ENCODE measurements at places on chromosomes 13 and 19.

DNA sequence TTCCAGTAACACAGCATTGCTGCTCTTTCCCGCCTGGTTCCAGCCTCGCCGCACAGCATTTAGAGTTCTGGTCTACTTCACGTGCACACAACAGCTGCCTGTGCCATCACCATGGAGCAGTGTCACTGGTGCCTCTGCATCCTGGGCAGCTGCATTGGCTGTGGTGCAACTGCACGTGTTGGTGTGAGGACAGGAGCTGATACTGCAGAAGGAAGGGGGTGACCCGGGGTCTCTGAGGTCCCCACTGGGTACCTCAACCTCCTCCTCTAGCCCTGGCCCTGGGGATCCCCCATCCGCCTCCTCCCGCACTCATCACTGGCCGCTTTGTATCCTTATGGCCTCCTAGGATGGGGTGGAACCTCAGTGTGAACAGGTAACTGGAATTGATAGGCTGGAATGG, 112.5 kb downstream of the SOX1 start:
- no peak for DNase-seq

- DNase-seq, result no peak
These were observed 161.6 kb downstream of the PAN3 start for GRCh38 chr13:28299916-28300315.

DNA sequence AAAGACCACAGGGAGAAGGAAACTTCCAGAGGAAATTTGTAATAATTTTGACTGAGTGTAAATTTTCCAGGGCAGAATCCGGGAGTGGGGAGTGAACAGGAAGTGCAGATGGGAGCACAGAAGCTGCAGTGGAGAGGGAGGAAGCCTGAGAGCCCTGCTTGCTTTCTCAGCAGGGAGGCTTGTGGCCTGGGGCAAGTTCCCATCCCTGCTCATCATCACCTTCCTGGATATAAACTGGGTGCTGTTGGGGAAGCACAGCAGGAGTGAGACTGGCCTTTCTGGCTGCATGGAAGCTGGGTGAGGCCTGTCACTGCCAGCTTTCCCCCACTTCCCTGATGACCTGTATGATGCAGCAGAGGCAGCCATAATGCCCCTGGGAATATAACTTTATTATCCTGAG, 532.9 kb downstream of the SLITRK6 start:
- DNase-seq, result no peak

GRCh38 chr13:40230833-40231266, 435.6 kb downstream of the FOXO1 start:
- peak; percentile 59 for DNase-seq

- DNase-seq, result no peak
These were observed 809.4 kb upstream of the MIR17HG start for GRCh38 chr13:90538063-90538462.

DNA sequence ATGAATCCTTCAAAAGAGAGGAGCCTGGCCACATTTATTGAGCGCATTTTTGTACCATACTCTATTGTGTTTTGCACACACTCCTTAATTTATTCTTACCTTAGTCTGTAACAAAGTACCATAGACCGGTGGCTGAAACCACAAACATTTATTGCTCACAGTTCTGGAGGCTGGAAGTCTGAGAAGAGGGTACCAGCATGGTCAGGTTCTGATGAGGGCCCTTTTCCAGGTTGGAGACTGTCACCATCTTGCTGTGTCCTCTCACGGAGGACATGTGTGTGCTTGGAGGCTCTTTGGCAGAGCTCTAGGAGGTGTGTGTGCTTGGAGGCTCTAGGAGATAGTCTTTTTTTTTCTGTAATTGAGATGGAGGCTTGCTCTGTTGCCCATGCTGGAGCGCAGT, 2.1 kb downstream of the ZNF331 start:
- DNase-seq, result no peak

DNA sequence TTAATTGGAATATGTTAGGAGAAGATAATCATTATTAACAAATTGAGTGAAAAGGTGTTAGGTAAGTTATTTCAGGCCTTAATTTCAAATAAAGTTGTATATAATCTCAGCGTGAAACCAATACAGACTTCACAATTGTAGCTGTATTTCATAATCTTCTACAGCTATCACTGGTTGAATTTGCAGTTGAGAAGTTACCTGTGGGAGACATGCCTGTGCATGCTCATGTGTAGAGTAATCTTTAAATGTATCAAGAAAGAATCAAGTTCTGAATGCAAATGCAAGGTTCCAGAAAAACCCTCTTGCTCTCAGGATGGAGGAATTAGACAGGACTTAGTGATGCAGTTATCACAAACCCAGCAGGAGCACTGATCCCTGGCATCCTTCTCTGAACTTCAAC, 938.4 kb upstream of the SLC10A2 start:
- DNase-seq, result no peak

GRCh38 chr13:111248822-111249221, 71.6 kb upstream of the TEX29 start:
- no peak for DNase-seq

- no peak for DNase-seq
These were observed 461.7 kb downstream of the KLF12 start for GRCh38 chr13:73672492-73672891.

DNA sequence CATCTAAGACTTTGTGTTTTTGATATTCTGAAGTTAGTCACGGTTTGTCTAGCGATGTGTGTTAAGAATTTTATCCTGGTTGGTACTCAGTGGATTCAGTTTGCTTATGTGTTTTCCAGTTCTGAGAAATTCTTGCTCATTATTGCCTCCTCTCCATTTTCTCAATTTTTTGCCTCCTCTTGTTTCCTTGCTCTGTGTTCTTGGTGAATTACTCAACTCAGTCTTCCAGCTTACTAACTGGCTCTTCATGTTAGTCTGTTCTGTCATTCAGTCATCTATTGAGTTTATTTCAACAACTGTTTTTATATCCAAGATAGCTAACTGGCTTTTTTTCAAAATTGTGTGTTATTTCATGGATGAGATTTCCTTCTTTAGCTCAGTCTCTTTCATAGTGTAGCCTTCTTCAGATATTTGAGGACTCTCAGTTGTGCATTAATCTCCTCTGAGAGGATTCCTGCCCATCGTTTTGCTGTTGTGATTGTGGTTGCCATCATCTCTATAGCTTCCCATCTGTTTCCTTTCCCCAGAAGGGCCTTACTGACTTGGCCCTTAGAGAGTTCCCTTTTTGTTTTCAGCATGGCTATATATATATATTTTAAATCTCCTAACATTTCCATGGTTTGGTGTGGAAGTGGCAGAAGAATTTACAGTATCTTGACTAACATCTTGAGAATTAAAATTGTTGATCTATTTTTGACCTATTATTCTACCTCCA, 6.2 kb downstream of the SETDB2 start:
- no peak for DNase-seq

- no peak for DNase-seq
These were observed 601.0 kb downstream of the FGF9 start for GRCh38 chr13:22271903-22272302.

GRCh38 chr13:91459485-91459884, 61.1 kb downstream of the GPC5 start:
- no peak for DNase-seq

- peak; percentile 86 for DNase-seq
These were observed 263.0 kb downstream of the KLF12 start for GRCh38 chr13:73870970-73871935.

GRCh38 chr19:5494773-5495172, 39.6 kb downstream of the ZNRF4 start:
- no peak for DNase-seq

- DNase-seq, result no peak
These were observed 10.1 kb upstream of the MBNL2 start for GRCh38 chr13:97212004-97212403.

DNA sequence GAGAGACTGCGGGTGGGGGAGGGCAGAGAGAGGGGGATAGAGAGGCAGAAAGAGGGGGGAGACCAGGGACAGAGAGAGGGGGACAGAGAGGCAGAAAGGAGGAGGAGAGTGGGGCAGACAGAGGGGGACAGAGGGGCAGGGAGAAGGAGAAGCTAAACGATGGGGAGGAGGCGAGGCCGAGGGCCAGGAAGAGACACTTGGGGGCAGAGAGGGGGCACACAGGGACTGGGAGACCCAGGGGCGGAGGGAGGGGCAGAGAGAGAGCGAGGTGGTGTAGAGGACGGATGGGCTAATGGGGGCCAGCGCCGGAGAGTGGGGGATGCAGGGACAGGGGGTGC, 666 bp downstream of the MEIS3 start:
- DNase-seq, result no peak

DNA sequence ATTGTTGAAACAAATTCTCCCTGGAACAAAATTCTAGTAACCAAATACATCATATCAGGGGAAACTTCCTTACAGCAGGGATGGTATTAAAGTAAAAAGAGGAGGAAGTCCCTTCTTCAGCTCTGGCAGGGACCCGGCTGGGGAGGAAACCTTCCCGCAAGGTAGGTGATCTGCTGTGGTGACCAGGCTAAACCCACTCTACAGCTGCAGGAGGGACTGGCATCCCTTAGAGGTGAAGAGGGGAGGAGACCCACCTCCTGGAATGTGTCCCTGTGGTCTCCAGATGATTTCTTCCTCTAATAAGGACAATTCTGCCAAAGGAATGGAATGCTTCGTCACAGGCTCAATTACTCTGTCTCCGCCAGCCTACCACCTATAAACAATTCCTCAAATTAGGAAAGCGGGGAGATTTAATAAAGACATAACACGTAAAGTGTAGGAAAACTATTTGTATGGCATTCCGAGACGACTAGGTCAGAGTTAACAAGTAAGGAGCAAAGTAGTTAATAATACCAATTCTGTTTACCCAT, 637 bp upstream of the PDS5B start:
- peak; percentile 1 for DNase-seq

DNA sequence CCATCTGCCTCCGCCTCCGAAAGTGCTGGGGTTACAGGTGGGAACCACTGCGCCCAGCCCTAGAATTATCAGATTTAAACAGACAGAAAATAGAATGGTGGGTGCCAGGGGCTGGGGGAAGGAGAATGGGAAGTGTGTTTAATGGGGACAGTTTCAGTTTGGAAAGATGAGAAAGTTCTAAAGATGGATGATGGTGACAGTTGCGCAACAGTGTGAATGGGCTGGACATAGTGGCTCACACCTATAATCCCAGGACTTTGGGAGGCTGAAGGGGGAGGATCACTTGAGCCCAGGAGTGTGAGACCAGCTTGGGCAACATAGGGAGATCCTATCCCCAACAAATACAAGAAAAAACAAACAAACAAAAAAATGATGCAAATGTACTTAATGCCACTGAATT, 15.9 kb downstream of the KANK2 start:
- no peak for DNase-seq

DNA sequence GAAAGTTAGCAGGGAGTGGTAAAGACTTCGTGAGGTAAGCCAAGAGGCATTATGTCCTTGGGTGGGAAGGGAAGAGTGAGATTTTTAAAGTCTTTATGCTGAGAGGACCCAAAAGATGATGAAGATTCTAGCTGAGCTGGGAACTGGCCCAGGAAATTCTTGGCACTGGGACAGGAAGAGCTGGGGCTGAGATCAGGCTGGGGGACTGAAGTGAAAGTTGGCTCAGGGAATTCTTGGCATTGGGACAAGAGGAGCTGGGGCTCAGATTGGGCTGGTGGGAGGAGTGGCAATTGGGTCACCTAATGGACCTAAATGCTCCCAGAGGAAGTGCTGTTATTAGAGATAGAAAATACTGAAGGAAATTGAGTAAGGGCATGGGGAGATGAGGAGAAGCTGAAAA, 8.8 kb downstream of the SCEL start:
- DNase-seq, result peak; percentile 17

GRCh38 chr19:58181902-58182576, 822 bp upstream of the ZNF274 start:
- DNase-seq, result peak; percentile 34

DNA sequence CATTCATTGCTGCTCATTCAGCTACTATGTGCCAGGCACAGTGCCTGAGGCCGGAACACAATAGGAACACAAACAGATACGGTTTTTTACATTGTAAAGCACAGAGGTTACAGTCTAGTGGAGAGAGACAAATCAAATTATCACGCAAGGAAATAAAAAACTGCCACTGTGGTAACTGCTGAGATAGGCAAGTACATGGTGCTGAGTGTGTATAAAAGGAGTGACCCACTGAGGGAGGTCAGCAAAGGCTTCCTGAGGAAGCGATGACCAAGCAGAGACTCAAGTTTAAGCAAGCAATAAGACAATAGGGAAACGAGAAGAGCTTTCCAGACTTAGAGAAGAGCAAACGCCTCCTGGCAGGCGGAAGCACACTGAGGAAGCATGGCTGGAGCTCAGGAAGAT, 56.4 kb downstream of the NUFIP1 start:
- peak; percentile 75 for DNase-seq

- DNase-seq, result peak; percentile 54
These were observed 87.8 kb downstream of the KLF12 start for GRCh38 chr13:74046431-74046830.

GRCh38 chr13:81929988-81930387, 1589.1 kb upstream of the SPRY2 start:
- peak; percentile 14 for DNase-seq

GRCh38 chr13:30880856-30881155, 25.3 kb upstream of the MEDAG start:
- DNase-seq, result peak; percentile 95

GRCh38 chr19:41999071-41999877, 5.2 kb upstream of the ATP1A3 start:
- peak; percentile 42 for DNase-seq

- peak; percentile 55 for DNase-seq
These were observed 73.2 kb upstream of the MEDAG start for GRCh38 chr13:30832845-30833332.

- DNase-seq, result peak; percentile 45
These were observed 427 bp downstream of the RTBDN start for GRCh38 chr19:12833738-12834565.

All from GM23248 (cell line).